ENCODE measurements at places on chromosomes 6 and 20. TPM values are rescaled to one million over a fixed set of nuclear protein-coding genes. Genes with fewer than 3 reads are reported as not detected.

Gene TMEM74B
- total RNA-seq, result not detected

Gene MYT1
- not detected for total RNA-seq

Gene PPIL1
- 6.3 TPM for total RNA-seq

Gene ARFRP1
- total RNA-seq, result 101 TPM

Gene OR2H1
- not detected for total RNA-seq

Gene TRIM10
- not detected for total RNA-seq

DNA sequence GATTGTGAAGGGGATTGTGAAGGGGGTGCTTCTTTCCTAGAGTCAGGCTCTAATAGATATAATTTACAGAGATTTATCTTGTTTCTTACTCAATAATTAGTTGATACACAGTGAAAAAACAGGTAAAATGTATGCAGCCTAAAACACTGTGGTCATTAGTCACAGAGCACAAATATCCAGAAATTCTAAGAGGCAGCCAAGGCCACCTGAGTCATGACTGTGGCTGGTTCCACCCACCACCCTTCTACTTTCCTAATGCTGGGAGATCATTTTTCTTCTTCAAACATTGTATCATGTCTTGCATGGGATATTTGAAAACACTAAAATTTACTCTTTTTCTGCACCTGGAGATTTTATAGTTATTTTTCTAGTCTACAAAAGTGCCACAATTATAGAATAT, 181.6 kb downstream of the OTOR start:
- DNase-seq, result no peak

- DNase-seq, result no peak
Observed at GRCh38 chr20:39941245-39941644, 747.8 kb downstream of the MAFB start.

- DNase-seq, result no peak
Observed at GRCh38 chr6:91961671-91962070, 1374.8 kb upstream of the MAP3K7 start.

DNA sequence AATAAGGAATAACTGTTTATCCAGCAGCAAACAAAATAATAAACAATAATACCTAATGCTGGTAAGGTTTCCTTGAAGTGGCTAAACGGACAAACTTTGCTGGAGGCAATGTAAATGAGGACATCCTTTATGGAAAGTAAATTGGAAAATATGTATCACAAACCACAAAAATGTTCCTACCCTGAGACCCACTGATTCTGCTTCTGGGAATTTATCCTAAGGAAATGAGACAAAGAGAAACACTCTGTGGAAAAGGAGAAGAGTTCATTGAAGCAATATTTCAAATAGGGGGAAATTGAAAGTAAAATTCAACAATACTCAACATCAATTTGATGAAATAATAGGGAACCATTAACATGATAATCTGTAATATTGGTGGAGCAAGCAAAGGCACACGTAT, 37.9 kb downstream of the MAFB start:
- no peak for DNase-seq

GRCh38 chr6:160167604-160168399, 46.2 kb downstream of the SLC22A1 start:
- no peak for DNase-seq

- peak; percentile 11 for DNase-seq
Observed at GRCh38 chr20:47358672-47359529, 2.4 kb upstream of the ZMYND8 start.

DNA sequence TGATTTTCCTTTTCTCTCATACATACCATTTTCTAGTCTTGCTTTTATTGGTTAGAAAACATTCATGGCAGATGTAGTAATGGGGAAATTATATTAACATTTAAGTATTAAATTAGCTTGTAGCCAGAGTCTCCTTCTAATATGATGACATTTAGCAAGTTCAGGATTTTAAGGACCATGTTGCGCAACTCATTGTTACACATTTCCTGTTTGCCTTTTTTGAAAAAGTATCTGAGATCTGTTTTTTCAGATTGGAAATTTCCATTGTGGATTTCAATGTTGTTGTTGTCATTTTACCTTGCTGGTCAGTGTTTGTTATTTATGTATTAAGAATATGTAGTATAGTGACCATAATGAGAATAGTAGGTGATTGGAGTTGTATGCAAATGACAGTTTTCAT, 38.7 kb downstream of the CDKAL1 start:
- no peak for DNase-seq

- no peak for DNase-seq
Observed at GRCh38 chr20:42979720-42980119, 210.0 kb downstream of the PTPRT start.

DNA sequence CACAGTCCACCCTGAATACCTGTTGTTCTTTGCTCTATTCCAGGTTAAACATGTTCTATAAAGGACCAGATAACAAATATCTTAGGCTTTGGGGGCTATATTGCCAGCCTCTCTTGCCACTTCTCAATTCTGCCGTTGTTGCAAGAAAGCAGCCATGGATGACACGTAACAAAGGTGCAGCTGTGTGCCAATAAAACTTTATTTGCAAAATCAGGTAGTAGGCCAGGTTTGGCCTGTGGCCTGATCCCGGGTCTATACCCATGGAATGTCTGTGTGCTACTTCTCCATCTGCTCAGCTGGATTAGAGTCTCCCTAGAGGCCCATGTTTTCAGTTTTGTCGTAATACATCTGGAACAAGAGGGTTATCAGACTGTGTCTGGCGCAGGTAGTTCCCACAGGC, 175.3 kb upstream of the KCNG1 start:
- no peak for DNase-seq

GRCh38 chr20:20552076-20552475, 160.4 kb downstream of the RALGAPA2 start:
- DNase-seq, result no peak

GRCh38 chr6:160882006-160882405, 109.6 kb upstream of the MAP3K4 start:
- no peak for DNase-seq

GRCh38 chr6:356828-357251, 34.7 kb upstream of the IRF4 start:
- DNase-seq, result no peak

DNA sequence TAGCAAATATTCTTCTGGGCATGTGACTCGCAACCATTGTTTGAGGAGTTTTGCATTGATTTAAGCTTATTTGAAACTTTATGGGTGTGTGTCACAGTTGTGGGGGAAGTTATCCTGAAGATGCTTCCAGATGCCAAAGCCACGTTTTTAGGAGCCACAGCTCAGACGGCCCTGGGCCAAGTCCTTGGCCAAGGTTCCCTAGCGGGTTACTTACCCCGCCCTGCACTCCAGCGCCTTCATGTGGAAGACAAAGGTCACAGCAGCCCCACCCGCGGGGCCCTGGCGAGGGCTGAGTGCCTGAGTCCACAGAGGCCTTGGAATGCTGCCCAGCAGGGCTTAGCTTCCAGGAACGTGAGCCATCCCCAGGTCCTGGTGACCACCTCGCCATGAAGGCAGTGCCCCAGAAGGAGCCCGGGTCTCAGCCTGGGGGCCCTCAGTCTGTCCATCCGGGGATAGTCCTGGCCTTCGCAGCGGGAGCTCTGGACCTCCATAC, 308.3 kb downstream of the CDH4 start:
- DNase-seq, result no peak

DNA sequence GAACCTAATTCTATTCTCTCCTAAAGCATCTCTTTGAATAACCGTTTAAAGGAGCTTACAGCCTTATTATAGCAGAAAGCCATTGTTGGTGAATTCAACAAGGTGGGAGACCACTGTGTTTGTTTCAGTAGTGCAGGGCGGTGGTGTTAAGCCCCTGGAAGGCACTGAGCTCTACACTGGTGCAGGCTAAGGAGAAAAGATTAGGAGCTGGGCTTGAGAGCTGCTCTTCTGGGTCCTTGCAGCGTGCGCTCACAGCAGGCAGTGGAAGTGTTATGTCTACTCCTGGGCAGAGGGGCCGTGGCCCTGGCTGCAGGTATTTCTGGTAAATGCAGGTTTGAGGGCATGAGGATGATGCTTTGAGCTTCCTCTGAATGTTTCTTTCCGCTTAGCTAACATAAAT, 361.2 kb downstream of the RNF144B start:
- DNase-seq, result no peak

GRCh38 chr6:33372526-33373123, 19.0 kb upstream of the KIFC1 start:
- DNase-seq, result no peak

- no peak for DNase-seq
Observed at GRCh38 chr20:44133424-44133823, 53.6 kb downstream of the JPH2 start.

- DNase-seq, result no peak
Observed at GRCh38 chr6:15994814-15995459, 133.9 kb upstream of the MYLIP start.
